Kidney epithelial cell (primary cell): ENCODE measurements at places on chromosomes 5 and 9. TPM values are rescaled to one million over a fixed set of nuclear protein-coding genes. Genes with fewer than 3 reads are reported as not detected.

- DNase-seq = no peak
Measured at GRCh38 chr9:88005240-88005639, 30.9 kb upstream of the CDK20 start.

GRCh38 chr5:156438076-156438475 is 111.1 kb downstream of the SGCD start:
- no peak for DNase-seq

DNA sequence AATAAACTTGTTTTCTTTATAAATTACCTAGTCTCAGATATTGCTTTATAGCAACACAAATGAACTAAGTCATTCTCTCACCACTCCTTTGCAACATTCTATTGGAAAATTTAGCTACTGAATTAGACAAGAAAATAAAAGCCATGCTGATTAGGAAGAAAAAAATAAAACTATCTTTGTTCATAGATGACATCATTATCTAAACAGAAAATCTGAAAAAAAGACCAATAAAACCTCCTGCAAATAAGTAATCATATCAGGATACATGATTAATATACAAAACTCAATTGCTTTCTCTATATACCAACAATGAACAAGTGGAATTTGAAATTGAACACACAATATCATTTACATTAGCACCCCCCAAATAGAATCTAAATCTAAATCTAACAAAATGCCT is 455.3 kb upstream of the KIF2A start:
- DNase-seq = no peak

DNA sequence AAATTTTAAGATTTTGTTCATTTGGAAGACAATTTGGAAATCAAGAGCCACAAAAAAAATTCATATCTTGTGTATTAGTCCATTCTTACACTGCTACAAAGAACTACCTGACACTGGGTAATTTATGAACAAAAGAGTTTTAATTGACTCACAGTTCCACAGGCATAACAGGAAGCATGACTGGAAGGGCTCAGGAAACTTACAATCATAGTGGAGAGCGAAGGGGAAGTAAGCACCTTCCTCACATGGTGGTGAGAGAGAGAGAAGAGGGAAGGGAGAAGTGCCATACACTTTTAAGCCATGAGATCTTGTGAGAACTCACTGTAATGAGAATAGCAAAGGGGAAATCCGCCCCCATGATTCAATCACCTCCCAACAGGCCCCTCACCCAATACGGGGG is 274.4 kb downstream of the KCNN2 start:
- DNase-seq = no peak

DNA sequence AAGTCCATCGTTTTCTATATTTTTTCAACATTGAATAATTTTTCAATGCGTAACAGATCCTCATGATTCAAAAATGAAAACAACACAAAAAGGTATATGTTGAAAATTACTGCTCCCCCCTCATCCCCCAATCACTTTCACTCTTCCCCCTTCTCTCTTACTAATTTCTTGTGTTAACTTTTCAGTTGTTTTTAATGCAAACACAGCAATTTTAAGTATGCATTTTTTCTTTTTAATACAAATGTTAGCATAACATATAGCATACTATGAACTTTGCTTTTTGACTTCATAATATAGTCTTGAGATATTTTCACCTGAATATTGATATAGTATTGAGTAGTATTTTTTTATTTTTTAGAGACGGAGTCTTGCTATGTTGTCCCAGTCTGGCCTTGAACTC is 41.1 kb upstream of the CAMK4 start:
- DNase-seq = no peak

GRCh38 chr5:157986431-157986990 is 127.6 kb upstream of the CLINT1 start:
- DNase-seq = no peak

DNA sequence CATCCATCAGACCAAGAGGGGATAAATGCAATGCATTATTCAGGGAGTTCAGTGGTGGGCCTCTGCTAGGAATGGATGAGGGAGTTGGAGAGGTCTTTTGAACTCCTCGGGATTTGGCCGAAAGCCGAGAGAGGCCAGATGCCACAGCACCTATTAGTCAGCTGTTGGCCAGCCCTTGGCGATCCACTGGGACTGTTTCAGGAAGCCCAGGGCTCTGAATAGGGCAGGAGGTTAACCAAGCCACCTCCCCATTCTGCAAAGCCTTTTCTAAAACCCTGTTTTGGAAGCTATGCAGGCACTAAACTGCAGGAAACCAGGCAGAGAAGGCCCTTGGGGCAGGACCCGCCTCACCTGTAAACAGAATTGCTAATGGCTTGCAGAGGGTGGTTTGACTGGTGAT is 37.8 kb downstream of the ASTN2 start:
- no peak for DNase-seq

The CKMT2 gene
- not detected in 2 replicates for total RNA-seq

The ANKRD18B gene
- total RNA-seq = 2.1 and 3.8 TPM in 2 replicates

The GRAMD2B gene
- total RNA-seq = 36.9 and 44.2 TPM in 2 replicates
